ENCODE measurements at places on chromosomes 2 and 18. TPM values are rescaled to one million over a fixed set of nuclear protein-coding genes. Genes with fewer than 3 reads are reported as not detected.

- H3K4me1 ChIP-seq = peaks cover 50% of the 10 kb centered on the region
- no peak for DNase-seq
- peak overlapping the region; percentile 60 for H3K27ac ChIP-seq
- H3K36me3 ChIP-seq = no peaks in the 10 kb centered on the region
- H3K27me3 ChIP-seq = no peaks in the 10 kb centered on the region
Measured at GRCh38 chr18:54251606-54252390, 17.5 kb upstream of the POLI start.

GRCh38 chr18:8051453-8051852 lies 484.3 kb downstream of the PTPRM start:
- no peak overlapping the region for H3K4me3 ChIP-seq
- H3K36me3 ChIP-seq = no peaks in the 10 kb centered on the region
- no peak overlapping the region for H3K27ac ChIP-seq
- no peak for DNase-seq
- H3K27me3 ChIP-seq = no peaks in the 10 kb centered on the region

GRCh38 chr2:120312860-120313694 lies 32.9 kb upstream of the INHBB start:
- peaks cover 28% of the 10 kb centered on the region for H3K27me3 ChIP-seq
- peaks cover 10% of the 10 kb centered on the region for H3K4me1 ChIP-seq
- H3K4me3 ChIP-seq = peak overlapping the region; percentile 67
- H3K36me3 ChIP-seq = no peaks in the 10 kb centered on the region
- no peak overlapping the region for H3K27ac ChIP-seq

GRCh38 chr2:62727259-62727867 lies 21.9 kb downstream of the EHBP1 start:
- H3K27ac ChIP-seq = peak overlapping the region; percentile 17
- no peak overlapping the region for H3K4me3 ChIP-seq
- H3K36me3 ChIP-seq = peaks cover 40% of the 10 kb centered on the region
- H3K4me1 ChIP-seq = peaks cover 8% of the 10 kb centered on the region

DNA sequence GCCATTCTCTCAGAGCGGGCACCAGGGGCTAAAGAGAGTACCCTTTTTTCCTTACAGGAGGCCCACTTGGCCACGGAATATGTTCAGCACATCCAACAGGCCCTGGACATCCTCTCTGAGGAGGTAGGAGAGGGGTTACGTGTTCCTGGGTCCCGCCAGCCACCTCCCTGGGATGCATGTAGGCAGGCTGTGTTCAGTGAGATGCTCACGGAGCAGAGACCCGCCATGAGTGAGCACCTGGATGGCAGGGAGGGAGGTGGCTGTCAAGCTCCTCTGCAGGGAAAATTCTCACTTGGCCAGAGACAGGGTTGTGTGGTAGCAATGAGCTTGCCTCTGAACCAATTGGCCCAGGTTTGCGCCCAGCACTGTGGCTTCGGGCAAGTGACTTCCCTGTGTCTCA lies 123.1 kb upstream of the PPP1CB start:
- H3K27ac ChIP-seq = no peak overlapping the region
- no peak overlapping the region for H3K4me3 ChIP-seq
- DNase-seq = no peak

DNA sequence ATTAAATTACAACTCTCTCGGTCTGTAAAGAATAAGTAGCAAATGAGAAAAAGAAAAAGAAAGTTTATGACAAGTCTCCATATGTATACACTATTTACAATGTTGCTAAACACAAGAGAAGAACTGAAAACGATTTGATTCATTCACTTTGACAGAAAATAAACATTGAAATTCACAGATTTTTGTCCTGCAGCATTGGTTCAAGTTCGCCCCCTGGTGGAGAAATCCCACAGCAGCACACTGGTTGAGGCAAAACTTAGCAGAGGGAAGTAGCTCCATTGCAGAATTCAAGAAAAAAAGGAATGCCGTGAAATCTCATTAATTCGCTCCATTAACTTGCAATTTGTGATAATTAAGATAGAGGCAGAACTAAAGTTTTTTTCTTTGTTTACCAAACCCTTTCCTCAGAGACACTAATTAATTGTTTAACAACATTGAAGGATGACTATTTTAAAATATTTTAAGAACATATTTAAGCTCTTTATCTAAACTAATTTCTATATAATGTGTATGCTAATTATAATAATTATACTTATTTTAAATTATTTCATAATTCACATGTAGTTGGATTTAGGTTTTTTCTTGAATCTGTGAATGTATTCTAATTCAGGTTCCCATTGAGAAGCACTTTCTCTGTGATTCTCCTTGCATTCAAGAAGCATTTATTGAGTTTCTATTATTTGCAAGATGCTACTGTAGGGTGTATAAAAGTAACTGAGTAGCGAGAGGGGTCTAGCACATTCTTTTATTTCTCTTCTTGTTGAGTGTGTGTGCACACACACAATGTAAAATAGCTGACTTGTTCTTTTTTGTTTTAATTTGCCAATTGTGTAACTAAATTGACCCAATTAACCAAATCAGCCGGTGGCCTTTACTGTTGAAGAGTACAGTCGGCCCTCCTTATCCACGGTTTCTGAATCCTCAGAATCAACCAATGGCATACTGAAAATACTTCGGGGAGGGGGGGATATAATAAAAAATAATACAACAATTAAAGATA lies 74.1 kb downstream of the COL4A3 start:
- peaks cover 15% of the 10 kb centered on the region for H3K27me3 ChIP-seq
- H3K36me3 ChIP-seq = no peaks in the 10 kb centered on the region
- peak; percentile 82 for DNase-seq
- H3K27ac ChIP-seq = no peak overlapping the region
- H3K4me3 ChIP-seq = no peak overlapping the region

GRCh38 chr2:228105526-228106250 lies 75.8 kb downstream of the SPHKAP start:
- peaks cover 7% of the 10 kb centered on the region for H3K27me3 ChIP-seq
- H3K27ac ChIP-seq = no peak overlapping the region
- no peaks in the 10 kb centered on the region for H3K4me1 ChIP-seq
- H3K4me3 ChIP-seq = no peak overlapping the region
- no peaks in the 10 kb centered on the region for H3K36me3 ChIP-seq

- no peak overlapping the region for H3K4me3 ChIP-seq
- H3K36me3 ChIP-seq = no peaks in the 10 kb centered on the region
Measured at GRCh38 chr18:32717126-32717525, 55.7 kb downstream of the KLHL14 start.

DNA sequence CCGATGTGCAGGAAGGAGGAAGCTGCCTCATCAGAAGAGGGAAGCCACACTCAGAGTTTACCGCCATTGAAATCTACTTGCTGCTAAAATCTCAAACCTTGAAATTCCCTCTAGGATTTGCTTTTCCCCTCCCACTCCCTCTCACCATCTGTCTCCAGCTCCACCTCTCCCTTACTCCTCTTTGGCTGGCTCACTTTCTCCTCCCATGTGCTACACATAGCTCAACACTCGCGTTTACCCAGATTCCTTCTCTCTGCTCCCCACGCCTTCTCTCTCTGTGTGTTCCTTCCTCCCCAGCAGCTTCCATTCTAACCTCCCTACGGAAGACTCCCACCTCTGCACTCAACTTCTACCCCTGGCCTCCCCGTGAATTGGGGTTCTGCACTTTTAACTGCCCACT lies 143.1 kb downstream of the DNER start:
- H3K27me3 ChIP-seq = peaks cover 12% of the 10 kb centered on the region
- no peak overlapping the region for H3K4me3 ChIP-seq
- H3K36me3 ChIP-seq = no peaks in the 10 kb centered on the region

- H3K27ac ChIP-seq = no peak overlapping the region
- peaks cover 3% of the 10 kb centered on the region for H3K36me3 ChIP-seq
- no peaks in the 10 kb centered on the region for H3K27me3 ChIP-seq
- DNase-seq = no peak
- peaks cover 37% of the 10 kb centered on the region for H3K4me1 ChIP-seq
Measured at GRCh38 chr2:177667626-177668025, 275.1 kb downstream of the AGPS start.

- no peak overlapping the region for H3K27ac ChIP-seq
- H3K27me3 ChIP-seq = peaks cover 11% of the 10 kb centered on the region
- no peak for DNase-seq
Measured at GRCh38 chr2:122341007-122341406, 585.6 kb downstream of the TSN start.

DNA sequence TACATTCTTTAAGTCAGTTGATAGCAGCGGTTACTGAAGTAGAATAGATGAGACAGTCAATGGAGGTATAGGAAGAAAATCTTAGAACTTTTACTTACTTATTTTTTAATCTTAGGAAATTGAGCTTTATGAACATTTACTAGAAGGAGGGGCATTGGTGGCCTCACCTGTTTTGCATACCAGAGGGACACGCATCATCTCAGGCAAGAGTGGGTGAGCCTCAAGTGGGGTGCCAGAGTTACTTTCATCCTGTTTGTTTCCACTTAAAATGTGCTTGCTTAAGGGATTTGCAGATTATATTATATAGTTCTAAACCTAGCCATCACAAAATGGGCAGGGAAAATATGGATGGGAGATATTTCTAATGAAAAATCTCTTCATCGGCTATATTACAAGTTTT lies 61.6 kb downstream of the WDR7 start:
- no peak overlapping the region for H3K4me3 ChIP-seq

Gene IL1R1
- 13.3 TPM for total RNA-seq

Gene GAREM2
- 26.4 TPM for total RNA-seq

Gene KATNAL2
- 8.9 TPM for total RNA-seq
